ENCODE measurements at places on chromosomes 2 and 18.
A peak's percentile ranks its signal among the peaks of the same experiment; 100 is the strongest.

DNA sequence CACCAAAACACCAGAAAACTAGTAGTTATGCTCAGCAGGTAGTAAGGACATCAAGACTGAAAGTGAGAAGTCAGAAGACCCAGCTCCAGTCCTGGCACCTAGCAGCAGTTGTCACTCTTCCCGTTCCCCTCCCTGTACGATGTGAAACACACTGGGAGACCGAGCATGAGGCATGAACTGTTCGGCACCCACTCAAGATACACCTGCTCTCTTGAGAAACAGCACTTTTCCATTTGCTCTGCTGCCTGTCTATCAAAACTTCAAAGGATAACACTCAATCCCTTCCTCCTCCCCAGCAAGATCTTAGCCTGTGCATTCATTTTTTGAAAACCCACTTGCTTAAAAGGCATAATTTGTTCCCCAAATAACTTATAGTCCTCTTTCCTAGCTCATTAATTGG is 123.9 kb downstream of the PLEKHM3 start:
- H3K27ac ChIP-seq, result no peak overlapping the region
- H3K4me1 ChIP-seq, result no peaks in the 10 kb centered on the region
- no peak overlapping the region for H3K4me3 ChIP-seq
- no peaks in the 10 kb centered on the region for H3K27me3 ChIP-seq
- H3K36me3 ChIP-seq, result no peaks in the 10 kb centered on the region

- no peaks in the 10 kb centered on the region for H3K36me3 ChIP-seq
- no peak for DNase-seq
- H3K27me3 ChIP-seq, result peaks cover 2% of the 10 kb centered on the region
- H3K4me1 ChIP-seq, result no peaks in the 10 kb centered on the region
- no peak overlapping the region for H3K27ac ChIP-seq
Measured at GRCh38 chr2:169210917-169211316, 141.6 kb downstream of the DHRS9 start.

- no peaks in the 10 kb centered on the region for H3K36me3 ChIP-seq
- H3K4me3 ChIP-seq, result no peak overlapping the region
- H3K4me1 ChIP-seq, result no peaks in the 10 kb centered on the region
Measured at GRCh38 chr18:21463718-21464117, 136.8 kb downstream of the ESCO1 start.

DNA sequence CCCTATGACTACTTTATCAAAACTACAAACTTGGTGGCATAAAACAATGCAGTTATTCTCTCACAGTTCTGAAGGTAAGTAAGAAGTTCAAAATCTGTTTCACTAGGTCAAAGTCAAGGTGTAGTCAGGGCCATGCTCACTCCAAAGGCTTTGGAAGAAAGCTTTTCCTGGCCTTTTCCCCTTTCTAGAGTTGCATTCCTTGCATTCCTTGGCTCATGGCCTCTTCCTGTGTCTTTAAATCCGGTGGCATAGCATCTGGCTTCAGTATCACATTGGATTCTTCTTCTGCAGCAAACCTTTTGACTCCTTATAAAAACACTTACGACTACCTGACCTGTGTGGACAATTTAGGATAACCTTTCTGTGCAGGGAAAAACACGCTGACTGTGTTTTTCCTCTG is 543.5 kb upstream of the HNMT start:
- H3K36me3 ChIP-seq, result no peaks in the 10 kb centered on the region
- no peaks in the 10 kb centered on the region for H3K4me1 ChIP-seq
- no peak for DNase-seq
- no peak overlapping the region for H3K27ac ChIP-seq
- H3K27me3 ChIP-seq, result no peaks in the 10 kb centered on the region

DNA sequence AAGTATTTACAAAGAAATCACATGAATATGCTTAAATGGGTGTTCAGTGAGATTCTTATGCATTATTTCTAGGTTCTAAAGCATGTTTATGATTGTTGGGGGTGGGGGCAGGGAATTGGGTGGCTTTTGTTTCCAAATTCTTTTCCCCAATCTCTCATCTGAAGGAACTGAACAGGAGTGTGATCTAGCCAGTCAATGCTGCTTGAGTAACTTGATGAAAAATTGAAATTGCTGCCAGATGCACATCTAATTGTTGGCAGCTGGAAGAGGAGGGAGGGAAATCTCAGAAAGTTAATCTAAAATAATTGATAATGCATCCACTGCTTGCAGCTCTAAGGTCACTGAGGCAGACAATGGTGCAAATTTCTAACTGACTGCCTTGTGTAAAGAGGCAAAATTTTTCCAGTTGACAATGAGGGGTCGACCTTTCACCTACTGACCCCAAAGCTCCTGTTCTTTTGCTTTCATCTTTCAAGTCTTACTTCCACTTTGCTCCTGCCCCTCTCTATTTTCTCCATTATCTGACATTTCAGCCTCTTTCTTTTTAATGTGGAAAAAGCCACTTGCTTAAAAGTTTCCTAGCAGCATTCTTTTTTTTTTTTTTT is 53.3 kb downstream of the IRS1 start:
- no peak overlapping the region for H3K4me3 ChIP-seq
- no peak overlapping the region for H3K27ac ChIP-seq
- peaks cover 13% of the 10 kb centered on the region for H3K27me3 ChIP-seq
- no peaks in the 10 kb centered on the region for H3K36me3 ChIP-seq
- no peaks in the 10 kb centered on the region for H3K4me1 ChIP-seq
- DNase-seq, result no peak

- H3K27me3 ChIP-seq, result peaks cover 6% of the 10 kb centered on the region
- H3K4me3 ChIP-seq, result no peak overlapping the region
- peaks cover 1% of the 10 kb centered on the region for H3K4me1 ChIP-seq
- no peak overlapping the region for H3K27ac ChIP-seq
- H3K36me3 ChIP-seq, result no peaks in the 10 kb centered on the region
- no peak for DNase-seq
Measured at GRCh38 chr2:100267751-100268150, 54.5 kb downstream of the LONRF2 start.

GRCh38 chr2:154452471-154452870 is 246.0 kb upstream of the KCNJ3 start:
- H3K4me1 ChIP-seq, result peaks cover 2% of the 10 kb centered on the region
- H3K36me3 ChIP-seq, result no peaks in the 10 kb centered on the region
- no peak overlapping the region for H3K27ac ChIP-seq
- no peak overlapping the region for H3K4me3 ChIP-seq
- no peak for DNase-seq
- no peaks in the 10 kb centered on the region for H3K27me3 ChIP-seq

DNA sequence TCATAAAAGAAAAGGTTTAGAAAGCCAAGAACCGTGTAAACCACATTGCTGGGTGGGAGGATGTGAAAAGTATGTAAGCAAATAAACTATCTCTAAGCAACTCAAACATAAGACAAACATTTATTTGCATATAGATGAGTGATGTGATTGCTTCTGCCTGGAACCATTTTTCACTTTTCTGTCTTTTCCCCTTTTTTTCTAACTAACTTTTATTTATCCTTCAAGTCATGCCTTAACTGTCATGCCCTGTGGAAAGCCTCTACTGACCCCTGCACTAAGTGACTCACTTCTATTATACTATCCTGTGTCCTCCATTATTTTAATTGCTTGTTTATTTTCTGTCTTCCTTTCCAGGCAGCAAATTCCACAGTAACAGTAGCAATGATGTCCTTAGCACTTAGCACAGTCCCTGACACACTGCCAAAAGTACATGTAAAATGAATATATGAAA is 87.5 kb upstream of the CTAGE1 start:
- no peaks in the 10 kb centered on the region for H3K4me1 ChIP-seq
- no peak for DNase-seq
- no peaks in the 10 kb centered on the region for H3K27me3 ChIP-seq

GRCh38 chr2:226607379-226607778 is 192.2 kb downstream of the IRS1 start:
- peaks cover 3% of the 10 kb centered on the region for H3K27me3 ChIP-seq
- peaks cover 4% of the 10 kb centered on the region for H3K4me1 ChIP-seq
- no peak for DNase-seq
- no peak overlapping the region for H3K27ac ChIP-seq
- no peaks in the 10 kb centered on the region for H3K36me3 ChIP-seq

GRCh38 chr18:12803069-12803936 is 80.7 kb downstream of the PTPN2 start:
- peaks cover 10% of the 10 kb centered on the region for H3K4me1 ChIP-seq
- H3K36me3 ChIP-seq, result peaks cover 63% of the 10 kb centered on the region
- no peaks in the 10 kb centered on the region for H3K27me3 ChIP-seq
- no peak overlapping the region for H3K4me3 ChIP-seq

GRCh38 chr2:133814890-133815289 is 246.6 kb upstream of the NCKAP5 start:
- no peak for DNase-seq
- H3K27ac ChIP-seq, result no peak overlapping the region
- no peak overlapping the region for H3K4me3 ChIP-seq
- no peaks in the 10 kb centered on the region for H3K4me1 ChIP-seq
- no peaks in the 10 kb centered on the region for H3K27me3 ChIP-seq

DNA sequence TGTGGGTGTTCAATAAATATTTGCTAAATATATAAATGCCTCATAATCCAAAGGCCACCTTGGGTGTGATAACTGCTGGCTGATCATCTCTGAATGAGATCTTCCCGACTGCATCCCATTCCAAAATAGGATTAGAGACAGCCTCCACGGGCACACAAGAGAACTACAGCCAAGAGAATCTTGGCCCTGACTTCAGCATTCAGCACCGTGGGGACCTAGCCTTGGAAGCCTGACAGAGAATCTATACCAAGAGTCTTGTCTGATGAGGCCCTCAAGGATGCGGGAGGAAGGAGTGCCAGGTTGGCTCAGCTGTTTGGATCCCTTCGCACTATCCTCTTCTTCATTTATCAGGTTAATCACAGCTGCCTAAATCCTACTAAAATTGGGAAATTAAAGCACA is 85.8 kb downstream of the RBM43 start:
- no peak overlapping the region for H3K4me3 ChIP-seq
- DNase-seq, result no peak
- H3K27me3 ChIP-seq, result peaks cover 4% of the 10 kb centered on the region

GRCh38 chr2:236164201-236164924 is 3.8 kb downstream of the GBX2 start:
- no peak overlapping the region for H3K4me3 ChIP-seq
- H3K27ac ChIP-seq, result peak overlapping the region; percentile 55
- no peaks in the 10 kb centered on the region for H3K4me1 ChIP-seq
- no peaks in the 10 kb centered on the region for H3K36me3 ChIP-seq
